ENCODE measurements at places on chromosomes 2 and 18. TPM values are rescaled to one million over a fixed set of nuclear protein-coding genes. Genes with fewer than 3 reads are reported as not detected.

GRCh38 chr2:236354973-236355595 lies 90.9 kb upstream of the ASB18 start:
- DNase-seq: no peak

DNA sequence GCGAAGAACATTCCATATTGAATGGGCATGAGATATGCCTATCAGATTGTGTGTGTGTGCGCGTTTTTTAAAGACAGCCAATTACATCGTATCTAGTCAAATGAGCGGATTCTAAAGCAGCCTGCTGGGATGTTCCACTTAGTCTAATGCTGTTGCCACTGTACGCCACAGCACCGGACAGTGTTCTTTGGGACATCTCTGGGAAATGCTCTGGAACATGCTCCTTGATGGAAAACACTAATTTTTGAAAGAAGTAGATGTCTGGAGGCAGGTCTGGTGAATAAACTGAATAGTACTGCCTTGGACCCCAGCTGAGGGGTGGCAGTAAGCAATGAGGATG lies 3.6 kb upstream of the TMEM150A start:
- DNase-seq: no peak

GRCh38 chr2:8511868-8512612 lies 169.8 kb upstream of the ID2 start:
- no peak for DNase-seq

GRCh38 chr2:85468704-85469349 lies 50.3 kb downstream of the SH2D6 start:
- no peak for DNase-seq

RAB17 gene
- 2.4 TPM for total RNA-seq

CYP20A1 gene
- total RNA-seq: 16.2 TPM

FZD7 gene
- total RNA-seq: 12.2 TPM

DNA sequence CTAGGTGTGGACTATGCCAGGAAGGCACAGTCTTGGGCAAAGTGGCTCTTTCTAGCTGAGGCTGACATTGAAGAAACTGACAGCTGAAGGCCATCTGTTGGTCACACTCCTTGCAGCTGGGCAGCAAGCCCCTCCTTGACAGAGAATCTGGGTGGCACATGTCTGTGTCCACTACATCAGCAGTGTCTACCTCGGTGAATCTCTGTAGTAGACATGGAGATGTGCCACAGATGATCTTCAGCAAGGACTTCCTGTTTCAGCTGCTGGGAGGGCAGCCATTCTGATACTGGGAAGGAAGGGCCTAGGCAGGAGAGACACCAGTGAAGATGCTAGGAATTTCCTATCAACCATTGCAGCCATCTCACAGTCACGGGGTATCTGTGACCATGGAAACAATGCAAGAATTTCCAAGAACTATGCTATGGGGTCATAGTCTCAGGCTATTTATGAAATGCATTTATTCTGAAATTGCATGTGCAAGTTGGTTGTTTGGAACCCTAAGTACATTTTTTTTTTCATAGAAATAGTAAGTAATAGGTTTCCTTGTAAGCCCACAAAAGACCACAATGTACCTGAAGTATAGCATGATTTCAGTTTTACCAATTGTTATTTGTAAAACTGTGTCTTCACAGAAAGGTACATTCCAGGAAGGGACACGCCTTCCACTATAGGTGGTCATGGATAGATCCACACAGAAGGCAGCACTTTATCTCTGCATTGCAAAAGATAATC lies 63.8 kb upstream of the DARS1 start:
- no peak for DNase-seq

DNA sequence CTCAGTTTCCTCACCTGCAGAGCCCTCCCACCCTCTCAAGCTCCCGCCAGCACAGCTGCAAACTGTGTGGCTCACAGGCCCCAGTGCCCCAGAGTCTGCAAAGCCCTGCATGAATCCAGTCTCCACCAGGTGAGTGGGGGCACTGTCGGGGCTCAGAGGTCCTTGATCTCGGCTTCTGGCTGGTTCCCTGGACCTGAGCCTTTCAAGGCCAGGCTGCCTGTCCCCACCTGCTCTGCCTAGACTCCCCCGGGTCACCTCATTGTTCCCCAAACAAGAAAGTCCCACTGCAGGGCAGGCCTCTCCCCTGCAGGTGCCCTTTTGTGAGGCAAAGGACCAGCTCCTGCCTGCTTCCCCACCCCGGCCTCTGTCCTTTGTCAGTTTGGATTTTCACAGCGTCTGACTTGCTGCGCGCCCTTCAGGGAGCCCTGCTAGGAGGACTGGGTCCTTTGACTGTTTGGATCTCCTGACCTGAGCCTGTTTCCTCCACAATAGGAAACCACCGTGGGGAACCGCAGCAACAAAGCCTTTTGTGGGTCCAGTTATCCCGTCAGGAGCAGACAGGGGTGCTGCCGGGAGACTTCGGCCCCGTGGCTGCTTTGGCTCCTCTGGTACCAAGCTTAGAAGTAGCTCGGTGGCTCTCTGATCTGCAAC lies 200.5 kb upstream of the HDAC4 start:
- DNase-seq: no peak

NT5C1B gene
- not detected for total RNA-seq

APCDD1 gene
- total RNA-seq: 48.3 TPM

COL4A3 gene
- total RNA-seq: 6.1 TPM

GRCh38 chr18:79733135-79733701 lies 53.6 kb downstream of the CTDP1 start:
- DNase-seq: no peak

PRKAG3 gene
- total RNA-seq: 0.18 TPM

- DNase-seq: no peak
These were observed 61.2 kb downstream of the FEZ2 start for GRCh38 chr2:36536776-36537175.

GRCh38 chr2:142139384-142139783 lies 8.6 kb upstream of the LRP1B start:
- no peak for DNase-seq

ATP8B1 gene
- total RNA-seq: 6.4 TPM

DNA sequence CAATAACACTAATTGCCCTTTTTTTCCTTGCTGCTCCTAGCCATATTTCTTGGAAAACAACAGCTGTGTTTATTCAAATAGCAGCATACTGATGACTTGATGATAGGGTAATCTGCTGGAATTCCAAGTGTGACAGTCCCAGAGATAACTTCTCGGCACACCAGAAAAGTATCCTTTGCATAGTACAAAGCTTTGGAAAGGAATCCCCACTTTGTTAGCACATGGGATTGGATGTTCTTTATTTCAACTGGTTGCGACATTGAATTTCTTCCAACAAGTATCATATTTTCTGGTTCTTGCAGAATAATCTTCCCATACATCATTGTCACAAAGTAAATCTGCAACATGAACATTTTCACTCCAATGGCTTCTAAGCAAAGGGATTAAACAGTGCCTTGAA lies 445.8 kb upstream of the ACVR2A start:
- DNase-seq: no peak

DNA sequence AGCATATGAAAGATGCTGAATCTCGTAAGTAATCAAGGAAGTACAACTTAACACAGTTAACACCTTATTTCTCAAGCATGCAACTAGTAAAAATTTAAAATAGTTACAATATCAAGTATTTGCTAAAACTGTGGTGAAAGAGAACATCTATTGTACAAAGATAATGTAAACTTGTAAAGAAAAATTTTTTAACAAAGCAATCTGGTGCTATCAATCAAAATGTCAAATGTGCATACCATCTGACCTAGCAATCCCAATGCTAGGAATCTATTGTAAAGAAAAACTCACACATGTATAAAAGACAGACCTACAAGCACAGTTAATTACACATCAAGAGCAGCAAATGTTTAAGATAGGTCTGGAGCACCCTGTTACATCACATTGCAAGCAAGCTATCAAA lies 90.1 kb downstream of the SLC66A3 start:
- no peak for DNase-seq

DNA sequence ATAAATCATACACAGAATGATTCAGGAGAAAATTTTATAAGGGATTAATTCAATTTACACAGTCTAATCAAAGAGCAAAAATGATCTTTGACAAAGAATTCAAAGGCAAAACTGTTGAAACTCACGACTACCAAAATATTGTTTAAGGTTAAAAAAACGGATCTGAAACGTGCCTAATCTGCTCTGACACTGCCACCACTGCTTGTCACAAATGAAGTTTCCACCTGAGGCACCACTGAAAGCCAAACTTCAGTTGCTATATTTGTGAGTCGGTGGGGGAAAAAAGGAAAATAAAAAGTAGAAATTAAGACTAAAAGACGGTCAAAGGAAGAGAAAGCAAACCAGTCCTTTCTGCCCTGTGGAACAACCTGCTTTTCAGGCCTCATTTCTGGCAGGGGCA lies 140.6 kb upstream of the DNMT3A start:
- no peak for DNase-seq

DNA sequence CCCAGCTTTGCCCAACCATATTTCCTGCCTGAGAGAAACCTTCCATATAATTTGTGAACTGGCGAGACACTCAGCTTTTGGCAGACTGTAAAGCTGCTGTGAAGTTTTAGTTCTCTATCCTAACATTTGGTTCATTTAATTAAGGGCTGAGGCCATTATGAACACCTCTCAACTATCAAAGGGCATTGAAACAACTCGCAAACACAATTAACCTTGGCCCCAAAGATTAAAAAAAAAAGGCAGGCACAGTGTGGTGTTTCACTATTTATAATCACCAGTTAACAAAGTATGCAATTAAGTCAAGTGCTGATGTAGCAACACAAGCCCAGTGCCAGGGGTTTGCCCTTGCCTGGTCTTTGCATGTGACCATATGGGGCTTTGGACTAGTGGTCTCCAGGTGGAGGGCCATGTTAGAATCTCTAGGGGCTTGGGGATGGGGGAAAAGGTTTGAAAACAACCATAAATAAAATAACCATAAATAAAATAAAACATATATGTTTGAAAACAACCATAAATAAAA lies 297.6 kb upstream of the SKOR2 start:
- no peak for DNase-seq

DNA sequence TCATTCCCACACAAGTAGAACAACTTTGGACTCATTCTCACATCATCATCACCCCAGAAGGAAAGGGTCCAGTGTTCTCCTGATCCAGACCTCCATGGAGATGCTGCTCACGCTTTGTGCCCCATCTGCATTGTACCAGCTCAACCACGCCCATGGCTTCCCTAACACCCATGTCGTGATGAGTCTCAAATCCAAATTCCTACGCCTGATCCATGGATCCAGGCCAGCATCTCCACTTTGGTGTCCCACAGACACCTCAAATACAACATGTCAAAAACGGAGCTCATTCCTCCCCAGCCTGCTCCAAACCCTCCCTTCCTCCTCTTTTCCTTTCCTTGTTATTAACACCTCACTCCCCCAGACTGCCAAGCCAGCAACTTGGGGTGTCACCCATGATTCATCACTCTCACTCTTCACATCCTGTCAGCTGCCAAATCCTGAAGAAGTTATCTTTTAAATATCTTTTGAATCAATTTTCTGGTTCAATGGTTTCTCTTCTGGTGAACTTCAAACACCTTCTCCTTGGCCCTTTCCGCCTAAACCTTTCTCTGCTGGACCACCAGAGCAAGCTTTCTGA lies 30.2 kb upstream of the FAM124B start:
- DNase-seq: no peak

USP37 gene
- total RNA-seq: 9.4 TPM

MAP4K4 gene
- 74.6 TPM for total RNA-seq

DNA sequence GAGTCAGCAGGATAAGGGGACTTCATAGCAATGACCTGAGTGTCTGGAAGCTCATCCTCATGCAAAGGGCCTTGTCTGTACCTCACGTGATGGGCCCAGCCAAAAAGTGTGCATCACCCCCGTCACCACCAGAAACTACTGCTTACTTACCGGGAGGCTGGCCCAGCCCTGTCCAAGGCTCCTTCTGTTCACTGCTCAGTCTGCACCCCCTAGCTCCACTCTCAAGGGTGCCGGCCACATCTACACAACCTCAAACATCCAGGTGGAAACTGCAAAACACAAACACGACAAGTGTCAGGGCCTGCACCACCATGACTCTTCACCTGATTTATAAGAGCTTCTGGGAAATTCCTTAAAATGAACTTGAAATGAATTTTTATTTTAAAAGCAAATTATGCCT lies 55.1 kb downstream of the ADD2 start:
- no peak for DNase-seq

DNA sequence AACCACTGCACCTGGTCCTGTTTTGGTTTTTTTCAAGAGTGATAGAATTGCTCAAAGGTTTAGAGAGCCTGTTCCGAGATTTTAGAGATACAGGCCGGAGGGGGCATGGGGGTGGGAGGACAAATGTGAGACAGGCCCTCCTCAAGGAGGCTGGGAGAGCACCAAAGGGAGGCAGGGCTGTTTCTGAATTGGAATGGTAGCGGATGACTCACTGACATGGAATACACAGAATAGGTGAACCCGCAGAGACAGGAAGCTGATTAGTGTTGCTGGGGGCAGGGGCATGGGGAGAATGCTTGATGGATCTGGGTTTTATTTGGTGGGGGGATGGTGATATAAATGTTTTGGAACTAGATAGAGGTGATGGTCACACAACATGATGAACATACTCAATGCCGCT lies 111.0 kb upstream of the MGAT5 start:
- no peak for DNase-seq

DNA sequence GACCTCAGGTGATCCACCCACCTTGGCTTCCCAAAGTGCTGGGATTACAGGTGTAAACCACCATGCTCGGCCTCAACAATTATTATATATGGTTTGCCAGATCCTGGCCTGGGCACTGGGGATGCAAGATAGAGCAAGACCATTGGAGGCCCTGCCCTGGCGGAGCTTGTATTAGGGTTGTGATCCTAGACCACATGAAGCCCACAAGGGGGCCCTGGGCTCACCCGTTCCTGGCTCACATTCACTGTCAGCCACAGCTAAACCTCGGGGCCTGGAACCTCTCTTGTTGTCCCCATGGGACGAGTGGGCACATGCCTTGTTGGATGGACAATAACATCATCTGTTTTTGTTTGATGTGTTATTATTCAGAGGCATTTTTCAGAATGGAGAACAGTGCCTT lies 14.9 kb downstream of the HPCAL1 start:
- DNase-seq: no peak

DNA sequence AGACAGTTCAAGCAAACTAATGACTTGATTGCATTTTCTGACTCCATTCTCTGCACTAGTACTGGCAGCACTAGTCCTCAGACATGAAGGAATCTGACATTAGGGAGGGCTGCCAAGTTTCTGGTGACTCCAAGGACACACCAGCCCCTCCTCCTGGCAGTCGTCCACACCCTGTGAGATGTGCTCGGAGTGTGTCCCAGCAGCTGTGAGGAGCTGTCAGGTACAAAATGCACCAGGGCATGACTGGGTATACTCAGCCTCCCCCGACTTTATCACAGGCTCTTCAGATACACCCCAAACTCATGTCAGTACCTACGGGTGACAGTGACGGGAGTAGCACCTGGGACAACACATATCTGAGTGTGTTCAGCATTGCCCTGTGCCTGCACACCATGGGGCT lies 43.1 kb downstream of the EDAR start:
- DNase-seq: peak; percentile 78

- DNase-seq: no peak
These were observed 27.7 kb downstream of the LAMA3 start for GRCh38 chr18:23716966-23717365.

SOX11 gene
- 0.42 TPM for total RNA-seq

GRCh38 chr18:70291295-70291574 lies 2.4 kb downstream of the SOCS6 start:
- DNase-seq: no peak

TPO gene
- total RNA-seq: 9.7 TPM

All from left cardiac atrium (tissue), 4 donors.